Bronchial epithelial cell (primary cell): ENCODE measurements at places on chromosomes 2 and 18. TPM values are rescaled to one million over a fixed set of nuclear protein-coding genes. Genes with fewer than 3 reads are reported as not detected.

DNA sequence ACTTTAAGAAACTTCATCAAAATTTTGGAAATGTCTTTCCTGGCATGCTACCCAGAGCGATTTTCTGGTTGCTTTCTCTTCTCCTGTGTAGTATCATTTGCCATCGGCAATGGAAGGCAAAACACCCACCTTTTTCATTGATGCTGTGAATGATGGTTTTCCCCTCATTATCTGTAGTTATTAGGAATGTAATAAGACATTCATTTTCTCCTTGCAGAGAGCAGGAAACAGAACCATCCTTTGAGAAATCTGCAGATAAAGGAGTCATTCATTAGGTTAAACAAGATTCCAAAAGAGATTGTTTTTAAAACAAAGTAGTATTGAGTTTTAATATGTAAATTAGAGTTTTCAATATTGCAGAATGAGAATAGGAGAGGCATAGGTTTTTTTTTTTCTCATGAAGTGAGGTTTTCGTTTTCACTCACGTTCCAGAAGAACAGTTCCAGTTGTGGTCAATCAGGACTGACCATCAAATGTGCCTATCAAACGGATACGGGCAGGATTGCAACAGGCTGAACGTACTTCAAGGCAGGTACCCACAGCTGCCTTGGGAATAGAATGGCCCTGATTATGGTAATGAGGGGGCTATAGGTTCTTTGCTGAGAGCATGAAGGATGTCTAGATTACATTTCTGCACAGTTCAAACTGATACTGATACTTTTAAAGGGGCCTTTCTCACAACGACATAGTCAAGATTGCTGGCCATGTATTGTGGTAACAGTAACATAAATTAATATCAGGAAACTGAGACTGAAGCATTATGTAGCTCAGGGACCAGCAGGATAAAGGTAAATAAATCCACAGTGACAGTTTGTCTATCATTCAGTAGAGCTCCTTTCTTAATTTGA, 49.8 kb upstream of the PLA2R1 start:
- no peak for DNase-seq

- DNase-seq: no peak
Measured at GRCh38 chr2:105917688-105918087, 173.0 kb downstream of the NCK2 start.

DNA sequence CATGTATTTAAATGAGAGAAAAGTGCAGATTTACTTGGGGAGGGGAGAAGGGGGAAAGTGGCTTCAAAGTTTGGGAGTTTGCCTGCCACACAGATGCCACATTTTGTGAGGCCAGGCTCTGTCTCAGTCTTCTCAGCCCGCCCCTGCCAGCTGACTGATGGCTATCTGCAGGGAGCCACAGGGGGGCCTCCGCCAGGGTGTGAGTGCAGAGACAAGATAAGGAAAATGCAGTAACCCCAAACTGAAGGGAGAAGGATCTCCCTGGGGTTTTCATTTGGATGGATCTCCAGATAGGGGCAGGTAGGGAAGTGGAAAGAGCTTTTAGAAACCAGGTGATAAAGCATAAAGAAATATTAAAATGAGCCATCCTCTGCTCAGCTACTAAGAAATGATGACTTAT, 128.8 kb downstream of the ZNF521 start:
- no peak for DNase-seq

DNA sequence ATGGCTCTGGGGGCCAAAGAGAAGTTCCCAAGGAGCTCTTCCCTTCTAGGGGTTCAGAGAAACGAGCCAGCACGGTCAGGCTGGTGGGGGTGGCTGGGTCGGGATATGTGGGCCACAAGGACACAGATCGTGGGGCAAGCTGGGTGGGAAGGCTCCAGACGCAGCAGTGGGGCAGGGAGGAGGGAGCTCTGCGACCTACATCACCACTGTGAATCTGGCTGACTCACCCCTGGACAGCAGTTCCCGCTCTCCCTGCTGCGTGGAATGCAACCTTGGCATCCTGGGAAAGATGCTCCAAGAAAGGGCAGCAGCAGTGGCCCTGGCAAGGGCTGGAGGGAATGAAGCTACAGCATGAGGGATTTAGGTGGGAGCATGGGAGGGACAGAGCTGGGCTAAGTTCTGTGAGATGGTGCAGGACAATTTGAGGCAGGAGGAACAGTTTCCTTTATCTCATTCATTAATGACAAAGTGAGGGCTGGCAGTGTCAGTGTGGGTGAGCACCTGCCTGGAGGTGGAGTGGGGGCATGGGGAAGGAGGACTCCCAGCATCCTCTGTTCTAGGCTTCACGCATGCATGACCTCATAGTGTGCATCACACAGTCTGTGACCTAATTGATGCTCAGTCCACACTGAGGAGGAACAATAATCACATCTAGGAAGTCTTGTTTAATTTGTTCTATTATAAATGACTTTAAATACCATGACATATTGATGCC, 25.0 kb downstream of the CELF4 start:
- DNase-seq: no peak

DNA sequence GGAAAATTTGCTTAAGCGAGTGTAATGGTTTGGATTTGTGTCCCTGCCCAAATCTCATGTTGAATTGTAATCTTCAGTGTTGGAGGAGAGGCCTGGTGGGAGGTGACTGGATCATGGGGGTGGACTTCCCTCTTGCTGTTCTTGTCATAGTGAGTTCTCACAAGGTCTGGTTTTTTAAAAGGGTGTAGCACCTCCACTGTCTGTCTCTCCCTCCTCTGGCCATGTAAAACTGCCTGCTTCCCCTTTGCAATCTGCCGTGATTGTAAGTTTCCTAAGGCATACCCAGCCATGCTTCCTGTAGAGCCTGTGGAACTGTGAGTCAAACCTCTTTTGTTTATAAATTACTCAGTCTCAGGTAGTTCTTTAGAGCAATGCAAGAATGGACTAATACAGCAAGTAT, 6.6 kb downstream of the YIPF4 start:
- DNase-seq: peak; percentile 89

DNA sequence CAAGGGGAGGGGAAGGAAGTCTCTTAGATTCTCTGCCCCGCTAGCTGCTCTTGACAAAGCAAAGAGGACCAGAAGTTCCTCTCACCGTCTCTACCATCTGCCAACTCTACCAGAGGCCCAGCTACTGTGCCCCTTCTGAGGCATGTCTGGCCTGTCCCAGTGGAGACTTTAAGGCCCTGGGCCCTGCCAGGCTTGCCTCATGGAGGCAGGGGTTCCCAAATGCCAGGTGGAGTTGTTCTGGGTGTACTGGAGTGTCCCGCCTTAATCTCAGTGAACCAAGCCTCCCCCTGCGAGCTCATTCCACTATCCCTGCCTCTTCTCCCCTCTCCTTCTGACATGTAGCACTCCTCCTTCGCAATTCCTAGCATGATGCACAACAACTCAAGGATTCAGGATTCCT, 2.2 kb downstream of the HOXD12 start:
- DNase-seq: no peak

- no peak for DNase-seq
Measured at GRCh38 chr2:72439892-72440291, 292.2 kb upstream of the CYP26B1 start.

DNA sequence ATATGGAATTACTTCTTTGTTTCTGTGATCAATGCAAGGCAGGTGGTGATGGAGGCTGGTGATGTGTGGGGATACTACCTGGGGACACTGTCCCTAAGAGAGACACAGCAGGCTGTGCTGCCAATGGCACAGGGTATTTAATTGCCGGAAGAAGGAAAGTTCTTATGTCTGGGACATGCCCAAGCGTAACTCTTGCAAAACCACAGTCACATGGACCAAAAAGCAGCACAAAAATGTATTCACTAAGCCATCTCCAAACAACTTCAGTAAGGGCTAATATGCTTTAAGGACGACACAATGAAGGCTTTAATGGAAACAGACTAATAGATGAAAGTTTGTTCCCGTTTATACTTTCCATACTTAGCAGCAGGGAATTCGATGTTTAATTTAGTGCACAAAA, 49.7 kb upstream of the AP1S3 start:
- DNase-seq: peak; percentile 77

GRCh38 chr2:8337321-8337720, 344.5 kb upstream of the ID2 start:
- no peak for DNase-seq

- DNase-seq: peak; percentile 55
Measured at GRCh38 chr2:26735097-26735496, 29.0 kb upstream of the SLC35F6 start.

DNA sequence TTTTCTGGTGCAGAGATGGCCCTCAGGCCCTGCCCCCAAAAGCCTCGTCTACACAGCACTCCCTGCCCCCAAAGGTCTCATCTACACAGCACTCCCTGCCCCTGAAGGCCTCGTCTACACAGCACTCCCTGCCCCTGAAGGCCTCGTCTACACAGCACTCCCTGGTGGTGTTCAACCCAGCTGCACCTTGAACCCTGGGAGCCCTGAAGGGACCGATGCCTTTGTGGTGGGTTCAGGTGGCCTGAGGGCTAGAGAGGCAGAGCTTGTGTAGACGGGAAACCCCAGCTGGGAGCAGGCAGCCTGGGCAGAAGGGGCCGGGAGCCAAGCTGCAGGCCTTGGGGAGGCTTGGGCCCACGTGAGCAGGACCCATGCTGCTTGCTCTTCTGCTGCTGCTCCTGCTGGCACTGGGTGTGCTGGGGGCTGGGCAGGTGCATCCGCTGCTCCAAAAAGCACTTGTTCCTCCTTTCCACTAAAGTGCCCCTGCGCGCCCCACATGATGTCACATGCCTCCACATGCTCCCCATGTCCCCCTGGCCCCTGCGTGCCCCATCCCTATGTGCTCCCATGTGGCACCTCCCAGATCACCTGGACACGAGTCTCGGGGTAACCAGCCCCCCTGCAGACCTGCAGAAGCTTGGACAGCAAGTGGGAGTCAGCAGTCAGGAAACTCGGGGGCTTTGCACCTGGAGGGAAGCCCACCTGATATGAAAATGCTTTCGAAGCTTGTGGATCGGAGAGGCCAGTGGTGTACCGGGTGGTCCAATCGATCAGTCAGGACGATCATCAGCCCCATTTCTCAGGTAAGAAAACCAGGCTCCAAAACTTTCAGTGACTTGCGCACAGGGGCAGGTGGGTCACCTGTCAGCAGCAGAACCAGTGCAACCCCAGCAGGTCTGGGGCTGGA, 94.9 kb upstream of the CTDP1 start:
- DNase-seq: no peak

- no peak for DNase-seq
Measured at GRCh38 chr18:906416-907114, 1.9 kb downstream of the ADCYAP1 start.

GRCh38 chr2:219680958-219681693, 53.7 kb downstream of the SLC4A3 start:
- no peak for DNase-seq

DNA sequence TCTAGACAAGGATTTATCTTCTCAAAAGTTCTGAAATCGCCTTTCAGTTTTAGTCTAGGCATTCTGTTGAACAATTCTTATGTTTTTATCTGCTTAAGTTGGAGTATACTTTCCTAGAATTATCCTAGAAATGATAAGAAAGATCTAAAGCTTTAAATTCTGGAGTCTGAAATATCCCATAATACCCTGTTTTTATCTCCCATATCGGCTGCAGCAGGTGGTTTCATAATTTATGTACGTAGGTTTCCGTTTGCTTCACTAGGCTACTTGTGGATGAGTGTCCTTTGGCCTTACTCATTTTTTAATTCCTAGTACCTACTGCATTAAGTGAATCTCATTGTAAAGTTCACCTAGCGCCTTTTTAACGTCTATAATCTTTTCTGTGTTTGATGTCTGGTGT, 58.5 kb upstream of the MGAT5 start:
- DNase-seq: no peak

- DNase-seq: no peak
Measured at GRCh38 chr18:36769611-36770314, 59.0 kb downstream of the TPGS2 start.

- no peak for DNase-seq
Measured at GRCh38 chr2:3023531-3023930, 354.1 kb downstream of the EIPR1 start.

- no peak for DNase-seq
Measured at GRCh38 chr18:48554610-48555400, 16.0 kb downstream of the CTIF start.

- no peak for DNase-seq
Measured at GRCh38 chr18:45165871-45166270, 449.4 kb upstream of the SLC14A2 start.

GRCh38 chr2:106584304-106584954, 97.3 kb downstream of the CD8B2 start:
- DNase-seq: no peak

- no peak for DNase-seq
Measured at GRCh38 chr2:18961991-18962421, 372.6 kb upstream of the NT5C1B start.

DNA sequence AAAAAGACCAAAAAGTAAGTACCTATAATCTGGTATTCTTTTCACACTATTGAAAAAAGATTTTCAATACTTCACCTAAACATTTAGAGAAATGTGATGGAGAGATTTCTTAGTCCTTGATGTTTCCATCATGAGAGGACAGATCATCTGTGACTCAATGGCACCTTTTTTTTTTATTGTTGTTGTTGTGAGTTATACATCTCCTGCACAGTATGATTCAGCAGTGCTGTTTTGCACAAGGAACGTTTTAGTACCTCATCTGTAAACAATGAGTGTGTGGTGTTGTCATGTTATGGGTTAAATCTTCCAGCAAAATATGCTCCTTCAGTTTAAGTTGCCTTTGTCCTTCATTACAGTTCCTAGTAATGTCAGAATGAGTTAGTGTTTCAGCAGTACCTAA, 2.2 kb downstream of the KIAA1328 start:
- DNase-seq: peak; percentile 87

- DNase-seq: no peak
Measured at GRCh38 chr2:221518935-221519625, 53.0 kb downstream of the EPHA4 start.

- no peak for DNase-seq
Measured at GRCh38 chr2:144505245-144505831, 14.6 kb downstream of the ZEB2 start.

- no peak for DNase-seq
Measured at GRCh38 chr2:20504174-20504573, 57.3 kb downstream of the RHOB start.

INPP5D gene
- total RNA-seq: 24.1 and 26.6 TPM in 2 replicates

HS1BP3 gene
- total RNA-seq: 27.6 and 37.8 TPM in 2 replicates

CNRIP1 gene
- 0.26 TPM in 1 of 2 replicates, not detected in the other for total RNA-seq

SERPINB11 gene
- total RNA-seq: 1.6 and 9.5 TPM in 2 replicates

ACKR3 gene
- total RNA-seq: 17.9 and 22.0 TPM in 2 replicates

GAREM2 gene
- total RNA-seq: under 0.01 and 0.13 TPM in 2 replicates

NT5DC4 gene
- not detected in 2 replicates for total RNA-seq
